LHCN-M2 (cell line): ENCODE measurements at places on chromosomes 2 and 18. TPM values are rescaled to one million over a fixed set of nuclear protein-coding genes. Genes with fewer than 3 reads are reported as not detected.

The ANKRD30B gene
- total RNA-seq, result 1.1 and 1.4 TPM in 2 replicates

- DNase-seq, result no peak
These were observed 110.5 kb downstream of the CCDC148 start for GRCh38 chr2:158346032-158346431.

DNA sequence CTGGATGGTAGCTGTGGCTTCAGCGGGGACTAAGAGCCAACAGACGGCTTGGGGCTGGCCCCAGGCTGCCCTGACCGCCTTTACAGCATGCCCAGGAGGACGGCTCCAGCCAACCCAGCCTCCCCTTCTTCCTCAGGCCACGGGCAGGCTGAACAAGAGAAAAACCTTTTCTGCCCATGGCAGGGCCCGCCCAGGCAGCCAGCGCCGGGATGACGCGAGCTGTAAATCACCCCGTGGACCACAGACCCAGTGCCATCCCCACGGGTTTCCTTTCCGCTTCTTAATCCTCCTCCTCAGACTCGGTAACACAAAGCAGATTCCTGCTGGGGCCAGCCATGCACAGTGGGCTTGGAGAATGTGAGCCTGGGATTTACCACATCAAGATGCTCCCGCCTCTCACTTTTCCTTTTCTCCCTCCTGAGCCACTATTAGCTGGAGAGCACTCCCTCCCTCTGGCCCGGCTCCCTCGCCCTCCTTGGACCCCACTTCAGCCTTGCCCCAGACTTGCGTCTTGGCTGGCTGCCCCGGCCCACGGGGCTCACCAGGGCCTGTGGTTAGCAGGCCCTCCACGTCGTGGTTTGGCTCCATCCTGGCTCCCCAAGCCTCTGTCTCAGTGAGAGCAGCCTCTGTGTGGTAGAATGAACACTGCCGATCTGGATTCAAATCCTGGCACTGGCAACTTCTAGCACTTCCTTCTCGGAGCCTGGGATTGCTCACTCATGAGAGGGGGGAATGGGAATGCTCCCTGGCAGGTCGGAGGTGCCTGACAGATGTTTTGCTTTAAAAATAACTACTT is 31.4 kb downstream of the ATOH8 start:
- DNase-seq, result peak; percentile 96

The SCYGR8 gene
- total RNA-seq, result not detected in 2 replicates

DNA sequence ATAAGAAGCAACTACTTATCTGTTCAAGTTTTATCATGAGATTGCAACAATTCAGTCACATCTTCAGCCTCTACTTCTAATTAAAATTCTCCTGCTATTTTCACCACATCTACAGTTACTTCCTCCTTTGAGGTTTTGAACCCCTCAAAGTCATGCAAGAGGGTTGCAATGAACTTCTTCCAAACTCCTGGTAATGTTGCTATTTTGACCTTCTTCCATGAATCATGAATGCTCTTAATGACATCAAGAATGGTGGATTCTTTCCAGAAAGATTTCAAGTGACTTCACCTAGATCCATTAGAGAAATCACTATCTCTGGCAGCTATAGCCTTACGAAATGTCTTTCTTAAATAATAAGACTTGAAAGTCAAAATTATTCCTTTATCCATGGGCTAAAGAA is 1052.8 kb upstream of the NRXN1 start:
- no peak for DNase-seq

The KLHL14 gene
- not detected in 2 replicates for total RNA-seq

The ALPP gene
- total RNA-seq, result not detected in 2 replicates

- no peak for DNase-seq
These were observed 319.8 kb downstream of the CTNNA2 start for GRCh38 chr2:79832511-79833234.

DNA sequence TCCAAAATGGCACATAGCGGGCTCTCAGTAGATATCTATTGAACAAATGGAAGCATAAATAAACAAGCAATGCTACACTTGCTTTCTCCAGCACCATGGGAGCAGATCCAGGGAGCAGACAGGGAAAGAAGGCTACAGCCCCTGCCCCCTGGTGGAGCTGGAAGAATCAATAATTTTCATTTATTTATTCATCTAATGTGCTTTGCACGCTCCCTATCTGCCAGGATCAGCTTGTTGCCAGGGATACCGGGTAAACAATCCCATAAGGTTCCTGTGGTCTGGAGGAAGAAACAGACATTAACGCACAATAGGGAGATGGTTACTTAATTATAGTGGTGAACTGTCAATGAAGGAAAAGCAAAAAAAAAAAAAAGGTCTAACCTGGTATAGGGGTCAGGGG is 40.1 kb upstream of the CLASP1 start:
- DNase-seq, result peak; percentile 64

- no peak for DNase-seq
These were observed 144.4 kb downstream of the MBP start for GRCh38 chr18:76988031-76988826.

The CLEC4F gene
- total RNA-seq, result not detected in 2 replicates

GRCh38 chr2:70823249-70823648 is 2.9 kb upstream of the CLEC4F start:
- no peak for DNase-seq

DNA sequence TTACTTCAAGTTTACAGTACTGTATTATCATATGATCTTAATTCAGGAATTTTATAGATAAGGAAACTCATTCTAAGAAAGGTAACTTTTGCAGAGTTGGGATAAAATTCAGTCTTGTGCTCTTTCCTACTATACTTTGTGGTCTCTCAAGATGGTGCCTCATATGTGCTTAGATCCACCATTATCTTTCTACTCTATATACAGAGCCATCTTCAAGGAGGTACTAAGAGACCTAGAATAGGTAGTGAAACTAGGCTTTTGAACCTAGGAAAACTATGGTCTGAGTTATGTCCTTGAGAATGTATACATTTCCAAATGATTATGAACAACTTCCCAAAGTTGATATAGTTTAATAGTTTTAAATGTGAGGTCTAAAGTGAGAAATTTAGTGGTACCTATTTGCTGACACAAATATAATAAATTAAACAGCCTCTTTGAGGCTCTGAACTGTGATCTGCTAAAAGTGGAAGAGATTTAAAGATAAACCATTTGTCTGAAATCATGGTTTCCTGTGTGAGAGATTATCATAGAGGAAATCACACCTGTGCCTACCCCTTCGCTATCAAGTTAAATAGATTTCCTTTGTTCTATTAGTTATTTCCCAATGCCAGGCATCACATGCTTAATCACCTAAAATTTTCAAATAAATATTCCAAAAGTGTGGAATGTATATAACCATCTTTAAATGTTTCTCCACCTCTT is 27.2 kb downstream of the ACAA2 start:
- DNase-seq, result no peak

The CD207 gene
- not detected in 2 replicates for total RNA-seq

- no peak for DNase-seq
These were observed 11.1 kb downstream of the FASTKD1 start for GRCh38 chr2:169562519-169562918.

GRCh38 chr2:80255918-80256781 is 48.4 kb downstream of the LRRTM1 start:
- no peak for DNase-seq
